ENCODE measurements at places on chromosomes 3 and 15.

GRCh38 chr3:193978486-193978885 is 157.5 kb upstream of the HES1 start:
- DNase-seq, result no peak

- DNase-seq, result no peak
These were observed 820.8 kb downstream of the TBL1XR1 start for GRCh38 chr3:176376531-176376930.

DNA sequence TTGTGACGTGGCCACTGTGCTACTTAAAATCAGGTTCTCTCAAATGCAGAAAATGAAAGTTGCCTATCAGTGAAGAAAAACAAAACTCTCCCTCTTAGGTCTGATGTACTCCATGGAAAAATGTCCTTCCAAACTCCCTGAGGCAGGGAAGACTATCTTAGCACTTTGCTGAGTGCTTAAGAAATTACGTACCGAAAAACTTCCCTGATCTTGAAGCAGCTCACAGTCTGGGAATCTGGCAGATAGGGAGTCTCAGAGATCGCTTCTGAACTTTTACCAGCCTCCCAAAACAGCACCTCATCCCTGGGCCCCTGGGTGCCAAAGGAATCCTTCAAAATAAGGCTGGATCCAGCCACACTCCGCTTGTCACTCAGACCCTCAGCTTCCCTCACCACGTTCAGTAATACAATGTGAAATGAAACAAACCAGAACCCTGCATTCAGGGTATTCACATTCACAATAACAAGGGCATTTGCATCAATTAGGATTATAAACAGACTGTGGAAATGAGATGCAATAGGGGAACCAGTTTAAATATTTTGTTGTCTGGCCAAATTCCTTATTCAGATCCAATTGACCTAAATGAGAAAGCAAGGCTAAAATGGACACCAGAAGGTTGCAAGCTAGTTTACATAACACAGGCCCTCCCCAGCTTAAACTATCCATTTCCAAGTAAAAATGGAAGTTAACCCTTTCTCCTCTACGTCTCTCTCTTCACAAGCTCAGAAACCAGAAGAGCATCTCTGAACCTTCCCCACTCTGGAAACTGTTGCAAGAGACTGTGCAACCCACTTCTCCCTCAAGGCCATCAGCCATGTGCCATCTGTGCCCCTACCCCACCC is 20.9 kb downstream of the OSBPL10 start:
- no peak for DNase-seq

GRCh38 chr3:15647611-15648167 is 46.1 kb downstream of the BTD start:
- DNase-seq, result peak; percentile 66

DNA sequence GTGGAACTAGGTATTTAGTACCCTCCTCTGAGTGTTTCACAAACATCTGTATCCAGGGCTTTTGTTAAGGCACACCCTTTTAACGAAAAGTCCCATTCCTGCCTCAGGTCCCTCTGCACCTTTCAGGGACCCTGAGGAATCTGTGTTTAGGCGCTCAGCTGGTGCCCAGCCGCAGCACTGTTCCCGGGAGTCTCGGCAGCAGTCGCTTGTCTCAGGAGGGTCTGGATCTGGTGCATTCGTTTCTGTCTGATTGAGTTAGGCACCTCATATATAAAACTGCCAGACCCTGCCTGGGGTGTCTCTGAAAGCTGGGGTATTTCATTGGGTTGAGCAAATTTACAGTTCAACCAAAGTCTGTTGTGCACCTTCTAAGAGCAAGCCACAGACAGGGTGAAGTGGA is 162.8 kb upstream of the TOPAZ1 start:
- no peak for DNase-seq

DNA sequence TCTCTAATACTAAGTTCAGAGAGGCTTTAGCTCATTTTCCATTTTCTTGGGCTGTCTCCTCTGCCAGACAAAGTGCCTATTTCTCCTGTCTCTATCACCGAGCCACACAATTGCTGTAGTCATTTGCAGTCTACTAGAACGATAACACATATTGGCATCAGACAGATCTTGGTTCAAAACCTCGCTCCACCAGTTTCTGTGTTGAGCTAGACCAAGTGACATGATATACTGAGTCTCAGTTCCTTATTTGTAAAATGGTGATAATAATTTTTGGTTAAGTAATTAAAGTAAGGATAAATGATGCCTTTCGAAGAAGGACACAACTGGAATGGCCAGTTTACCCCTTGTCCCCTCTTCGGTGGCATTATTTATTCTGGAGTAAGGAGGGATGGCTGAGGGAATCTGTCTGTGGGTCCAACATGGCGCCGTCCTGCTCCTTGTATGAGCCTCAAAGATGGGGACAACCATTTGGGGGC is 398 bp upstream of the RAB7A start:
- no peak for DNase-seq

- DNase-seq, result no peak
These were observed 229.5 kb downstream of the TUSC7 start for GRCh38 chr3:116939091-116939490.
